A549 (cell line): ENCODE measurements at places on chromosomes 3 and 15. TPM values are rescaled to one million over a fixed set of nuclear protein-coding genes. Genes with fewer than 3 reads are reported as not detected.

Gene GRIP2
- 1.2 to 1.6 TPM (median 1.5 TPM) in 3 replicates for polyA plus RNA-seq

Gene CPNE9
- polyA plus RNA-seq: 0.05 to 0.07 TPM in 2 of 3 replicates, not detected in the other

Gene REC114
- polyA plus RNA-seq: not detected in 3 replicates

Gene SCN5A
- 0.09 to 0.16 TPM (median 0.13 TPM) in 3 replicates for polyA plus RNA-seq

DNA sequence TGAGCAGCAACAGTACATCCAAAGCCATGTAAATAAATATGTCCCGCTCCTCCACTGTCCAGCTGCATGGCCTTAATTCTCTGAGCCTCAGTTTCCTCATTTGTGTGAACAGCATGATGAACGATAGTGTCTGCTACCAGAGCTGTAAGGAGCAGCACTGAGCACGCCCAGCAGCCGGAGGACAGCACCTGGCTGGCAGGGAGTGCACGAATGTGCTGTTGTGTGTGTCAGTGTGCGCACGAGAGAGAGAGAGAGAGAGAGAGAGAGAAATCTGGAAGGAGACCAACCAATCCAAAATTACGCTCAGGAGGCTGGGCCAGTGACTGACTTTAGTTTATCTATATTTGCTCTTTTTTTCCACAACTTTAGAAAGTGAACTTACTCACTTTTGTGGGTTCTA lies 26.6 kb upstream of the PLXNA1 start:
- DNase-seq: no peak

Gene CCR8
- not detected in 3 replicates for polyA plus RNA-seq

GRCh38 chr3:6281662-6282061 lies 579.3 kb upstream of the GRM7 start:
- no peak for DNase-seq

GRCh38 chr3:126352476-126353454 lies 4.4 kb downstream of the KLF15 start:
- no peak for DNase-seq

GRCh38 chr15:91917686-91918360 lies 64.3 kb downstream of the SLCO3A1 start:
- no peak for DNase-seq

GRCh38 chr3:72818092-72818773 lies 30.0 kb downstream of the SHQ1 start:
- peak; percentile 21 for DNase-seq

GRCh38 chr3:158165730-158166129 lies 55.8 kb downstream of the RSRC1 start:
- DNase-seq: no peak

GRCh38 chr15:50542887-50543210 lies 3.6 kb downstream of the USP50 start:
- no peak for DNase-seq

DNA sequence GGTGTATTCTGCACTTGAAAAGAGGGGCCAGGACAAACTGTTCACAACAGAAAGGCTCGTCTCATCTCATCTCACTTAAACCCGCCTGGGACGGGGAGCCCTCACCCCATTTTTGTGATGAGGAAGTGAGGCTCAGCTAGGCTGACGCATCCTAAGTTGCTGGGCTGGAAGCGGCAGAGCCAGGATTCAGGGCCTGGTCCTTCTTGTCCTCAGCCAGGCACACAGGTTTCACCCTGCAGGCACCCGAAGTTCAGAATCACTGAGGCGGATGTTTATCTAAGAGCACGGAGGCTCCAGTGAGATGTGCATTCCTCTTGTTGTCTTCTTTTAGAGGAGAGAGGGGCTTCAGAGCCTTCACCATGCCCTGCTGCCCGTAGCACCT lies 51.1 kb upstream of the PLXNA1 start:
- DNase-seq: no peak
